ENCODE measurements at places on chromosomes 11 and 22.

DNA sequence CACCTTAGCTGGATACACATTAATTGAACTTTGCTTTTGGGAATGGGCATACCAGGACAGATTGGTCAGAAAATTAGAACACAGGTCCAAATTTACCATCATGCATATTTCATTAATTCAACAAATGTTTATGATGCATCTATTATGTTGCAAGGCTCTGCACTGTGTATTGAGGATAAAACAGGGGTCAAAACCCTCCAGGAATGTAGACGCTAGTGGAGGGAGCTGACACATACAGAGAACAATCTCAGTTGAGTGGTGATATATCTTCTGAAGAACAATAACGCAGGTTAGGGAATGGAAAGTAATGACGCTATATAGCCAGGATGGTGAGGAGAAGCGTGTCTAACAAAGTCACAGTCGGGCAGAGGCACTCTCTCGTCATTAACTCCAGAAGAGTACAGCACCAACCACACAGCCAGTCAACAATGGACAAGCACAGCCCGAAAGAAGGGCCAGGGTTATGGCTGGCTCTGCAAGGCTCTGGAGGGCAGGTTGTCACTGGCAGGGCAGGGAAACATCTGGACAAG lies 3.8 kb downstream of the FLI1 start:
- no peak for DNase-seq

DNA sequence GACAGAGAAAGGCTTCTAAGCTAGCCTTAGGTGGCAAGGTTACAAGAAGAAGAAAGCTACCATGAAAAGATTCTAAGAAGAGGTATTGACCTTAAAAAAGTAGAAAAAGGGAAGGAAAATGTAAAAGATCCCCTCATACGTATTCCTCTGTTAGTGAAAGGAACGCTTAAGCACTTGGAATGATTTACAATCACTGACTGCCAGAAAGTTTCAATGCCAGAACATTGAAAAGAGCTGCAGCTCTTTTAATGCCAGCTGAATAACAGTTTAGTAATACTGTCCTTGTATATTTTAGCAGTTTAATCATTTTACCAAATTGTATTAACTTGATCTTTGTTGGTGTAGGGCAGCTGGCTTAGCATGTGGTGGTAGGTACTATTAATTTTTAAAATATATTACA lies 650.7 kb downstream of the FAM181B start:
- DNase-seq, result no peak

GRCh38 chr22:38038426-38038825 lies 18.8 kb upstream of the PICK1 start:
- no peak for DNase-seq

- DNase-seq, result no peak
Measured at GRCh38 chr11:128901653-128902514, 10.7 kb downstream of the KCNJ5 start.

GRCh38 chr22:34493486-34493885 lies 572.5 kb upstream of the ISX start:
- DNase-seq, result no peak

GRCh38 chr22:28923826-28924732 lies 40.7 kb downstream of the ZNRF3 start:
- no peak for DNase-seq

Data from central memory CD8-positive, alpha-beta T cell (primary cell).